Right cardiac atrium (tissue), 5 donors: ENCODE measurements at places on chromosomes 6 and 20. TPM values are rescaled to one million over a fixed set of nuclear protein-coding genes. Genes with fewer than 3 reads are reported as not detected.
A peak's percentile ranks its signal among the peaks of the same experiment; 100 is the strongest.

- DNase-seq, result no peak
Measured at GRCh38 chr6:142489722-142490610, 188.2 kb downstream of the ADGRG6 start.

- DNase-seq, result peak; percentile 87
Measured at GRCh38 chr6:33744001-33744848, 2.5 kb downstream of the IP6K3 start.

- DNase-seq, result no peak
Measured at GRCh38 chr20:11186301-11187008, 512.7 kb upstream of the JAG1 start.

- no peak for DNase-seq
Measured at GRCh38 chr6:141965016-141965545, 167.6 kb upstream of the GJE1 start.

DNA sequence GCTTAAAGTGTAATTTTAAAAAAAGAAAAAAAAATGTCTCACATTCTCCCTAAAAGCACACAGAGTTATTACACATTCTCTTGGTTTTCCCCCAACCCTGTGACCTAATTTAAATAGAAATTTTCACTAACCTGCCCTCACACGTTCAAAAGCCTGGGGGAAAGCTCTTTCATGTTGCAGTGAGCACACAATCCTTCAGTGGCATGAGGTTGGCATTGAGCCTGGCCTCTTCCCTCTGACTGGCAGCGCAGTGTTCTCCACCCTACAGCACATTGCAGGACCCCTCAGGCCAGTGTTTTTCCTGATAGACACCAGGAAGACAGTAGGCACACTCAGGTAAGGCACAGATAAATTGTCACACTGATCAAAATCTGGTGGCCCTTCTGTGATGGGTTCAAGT lies 34.1 kb downstream of the TNFRSF21 start:
- DNase-seq, result no peak

DNA sequence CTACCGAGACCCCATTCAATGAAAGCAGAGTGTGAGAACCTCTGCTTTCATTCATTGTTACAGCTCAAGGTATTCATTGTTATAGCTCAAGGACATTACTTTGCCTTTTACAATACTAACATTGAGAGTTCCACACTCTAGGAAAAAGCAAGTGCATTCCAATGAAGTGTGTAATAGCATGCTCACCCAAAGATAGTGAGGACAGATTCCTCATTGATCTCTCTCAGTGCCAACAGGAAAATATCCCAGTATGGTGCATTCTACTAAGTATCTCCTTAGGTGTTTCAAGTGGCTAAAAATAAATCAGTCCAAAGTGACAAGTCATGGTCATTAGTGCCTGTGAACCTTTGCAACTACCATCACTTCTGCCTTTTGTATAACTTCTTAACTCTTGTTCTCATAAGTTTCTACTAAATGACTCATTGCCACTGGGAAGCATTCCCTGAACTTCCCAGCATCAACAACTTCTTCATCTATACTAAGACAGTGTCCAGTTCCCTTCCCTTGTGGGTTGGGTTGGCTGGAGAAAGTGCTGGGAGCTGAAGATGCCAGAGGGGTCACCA lies 140.7 kb upstream of the STXBP5 start:
- no peak for DNase-seq

DNA sequence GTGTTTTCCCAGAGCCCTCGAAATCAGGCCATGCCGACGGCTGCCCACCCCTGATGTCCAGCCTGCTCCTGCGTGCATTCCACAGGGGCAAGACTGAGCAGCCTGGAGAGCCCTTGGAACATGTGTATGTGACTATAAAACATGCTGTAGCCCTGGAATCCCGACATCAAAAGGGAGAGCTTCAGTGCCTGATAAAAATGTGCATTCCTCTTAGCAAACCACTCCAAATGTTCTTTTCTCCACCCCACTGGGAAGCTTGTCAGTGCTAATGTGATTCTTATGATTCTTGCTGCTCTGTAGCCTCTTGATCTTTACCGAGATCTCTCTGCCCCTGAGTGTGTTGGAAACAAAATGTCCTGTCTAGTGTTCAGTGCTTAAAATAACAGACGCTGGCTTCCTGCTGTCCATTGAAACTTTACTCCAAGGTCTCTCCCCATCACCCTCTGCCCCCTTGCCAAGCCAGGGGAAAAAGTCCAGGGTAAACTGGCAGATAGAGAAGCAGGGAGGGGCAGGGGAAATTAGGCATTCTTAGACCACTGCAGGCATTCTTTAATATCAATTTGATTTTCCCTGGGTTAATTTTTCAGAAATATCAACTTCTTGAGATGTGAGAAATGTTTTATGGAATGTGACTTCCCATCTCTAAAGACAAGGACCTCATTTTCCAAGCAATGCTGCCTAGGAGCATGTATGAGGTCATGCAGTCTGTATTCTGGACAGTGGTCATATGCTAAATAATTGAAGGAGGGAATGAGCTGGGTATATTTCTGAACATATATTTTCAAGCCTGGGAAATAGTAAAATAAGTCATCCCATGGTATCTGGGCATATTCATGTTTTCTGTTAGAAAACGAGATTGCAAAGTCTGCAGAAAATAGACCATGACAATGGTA lies 73.8 kb upstream of the ISM1 start:
- no peak for DNase-seq

GRCh38 chr6:134458857-134459657 lies 141.1 kb upstream of the SGK1 start:
- no peak for DNase-seq

- DNase-seq, result no peak
Measured at GRCh38 chr6:50791900-50792508, 26.7 kb upstream of the TFAP2B start.

GRCh38 chr6:28643017-28643740 lies 117.5 kb downstream of the GPX5 start:
- peak; percentile 12 for DNase-seq

GRCh38 chr20:10603971-10604864 lies 69.6 kb downstream of the JAG1 start:
- DNase-seq, result peak; percentile 68

- DNase-seq, result no peak
Measured at GRCh38 chr6:3509336-3509735, 52.5 kb upstream of the SLC22A23 start.

- no peak for DNase-seq
Measured at GRCh38 chr6:43468748-43469681, 8.4 kb upstream of the TJAP1 start.

- DNase-seq, result peak; percentile 83
Measured at GRCh38 chr20:24160563-24161281, 172.1 kb upstream of the GGTLC1 start.

DNA sequence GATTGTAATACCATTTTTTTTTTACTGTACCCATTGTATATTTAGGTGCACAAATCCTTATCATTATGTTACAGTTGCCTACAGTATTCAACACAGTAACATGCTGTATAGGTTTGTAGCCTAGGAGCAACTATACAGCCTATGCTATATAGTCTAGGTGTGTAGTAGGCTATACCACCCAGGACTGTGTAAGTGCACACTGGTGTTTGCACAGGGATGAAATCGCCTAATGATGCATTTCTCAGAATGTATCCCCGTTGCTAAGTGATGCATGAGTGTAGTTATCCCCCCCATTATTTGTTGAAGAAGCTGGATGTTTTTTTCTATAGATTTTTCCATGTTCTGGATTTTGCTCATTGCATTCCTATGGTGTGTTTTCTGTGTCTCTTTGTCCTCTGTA lies 12.9 kb downstream of the RALY start:
- no peak for DNase-seq

DNA sequence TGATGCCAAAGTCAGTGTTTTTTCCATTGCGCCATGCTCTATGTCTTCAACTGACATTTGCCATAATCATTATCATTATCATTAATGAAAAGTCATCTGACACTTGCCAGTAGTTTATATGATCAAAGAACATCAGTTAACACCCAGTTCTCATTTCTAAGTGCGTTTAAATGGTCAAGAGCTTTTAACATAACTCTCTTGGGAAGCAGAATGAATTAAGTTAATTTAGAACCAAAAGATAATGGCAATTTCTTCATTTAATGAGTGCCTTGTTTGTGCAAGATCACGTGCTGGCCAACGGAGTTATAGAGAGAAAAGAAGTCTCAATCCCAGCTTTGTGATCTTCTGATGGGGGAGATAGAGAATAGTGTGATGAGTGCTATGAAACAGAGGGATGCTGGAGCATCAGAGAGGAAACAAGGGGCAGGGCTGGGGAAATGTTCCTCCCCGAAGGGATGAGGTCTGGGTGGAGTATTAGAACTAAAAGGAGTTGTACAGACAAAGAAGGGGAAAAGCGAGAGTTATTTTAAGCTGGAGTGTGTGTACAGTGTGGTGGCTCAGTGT lies 20.3 kb downstream of the ANKS1A start:
- no peak for DNase-seq

DNA sequence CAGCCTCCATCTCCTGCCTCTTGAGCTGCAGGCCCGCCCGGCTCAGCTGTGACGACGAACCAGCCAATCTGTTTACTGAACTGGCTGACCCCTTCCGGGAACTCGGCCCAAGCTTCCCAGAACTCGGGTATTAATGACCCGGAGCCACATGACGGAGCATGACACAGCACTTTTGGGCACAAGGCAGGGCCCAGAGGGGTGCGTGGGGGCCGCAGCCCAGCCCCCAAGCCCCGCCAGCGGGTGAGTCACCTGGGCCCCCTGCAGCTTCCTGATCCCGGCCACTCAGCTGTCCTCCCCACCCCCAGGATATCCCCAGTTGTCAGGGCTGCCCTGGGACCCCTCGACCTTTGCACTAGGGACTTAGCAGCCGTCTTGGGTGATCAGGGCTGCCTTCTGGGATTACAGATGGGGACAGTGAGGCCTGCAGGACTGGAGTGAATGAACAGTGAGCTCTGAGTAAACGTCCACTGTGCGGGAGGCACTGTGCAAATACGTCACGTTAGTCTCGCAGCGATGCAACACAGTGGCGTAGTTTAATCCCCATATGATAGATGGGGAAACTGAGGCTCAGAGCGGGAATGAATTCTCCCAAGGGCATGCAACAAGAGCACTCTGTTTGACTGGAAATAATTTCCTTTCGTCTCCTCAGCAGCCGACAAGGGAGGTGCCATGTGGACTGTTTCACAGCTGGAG lies 102.1 kb downstream of the CEBPB start:
- DNase-seq, result peak; percentile 97

GRCh38 chr20:23224806-23225205 lies 125.8 kb upstream of the NXT1 start:
- DNase-seq, result no peak

DNA sequence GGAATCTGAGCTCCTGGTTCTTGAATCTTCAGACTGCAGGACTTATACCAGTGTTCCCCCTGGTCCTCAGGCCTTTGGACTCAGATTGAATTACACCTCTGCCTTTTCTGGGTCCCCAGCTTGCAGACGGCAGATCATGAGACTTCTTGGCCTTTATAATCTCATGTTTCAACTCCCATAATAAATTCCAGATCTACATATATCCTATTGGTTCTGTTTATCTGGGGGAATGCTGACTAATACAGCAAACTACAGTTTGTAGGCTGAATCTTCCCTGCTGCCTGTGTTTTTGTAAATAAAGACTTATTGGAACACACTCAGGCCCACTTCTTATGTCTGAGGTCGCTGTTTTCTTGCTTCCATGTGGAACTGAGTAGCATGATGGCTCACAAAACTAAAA lies 184.7 kb downstream of the HDGFL1 start:
- DNase-seq, result no peak

- DNase-seq, result no peak
Measured at GRCh38 chr6:1062786-1063545, 248.9 kb upstream of the FOXQ1 start.

GRCh38 chr6:90978046-90978445 lies 391.2 kb upstream of the MAP3K7 start:
- DNase-seq, result no peak

- DNase-seq, result no peak
Measured at GRCh38 chr6:160737934-160738333, 35.9 kb downstream of the PLG start.

GRCh38 chr20:50655311-50655880 lies 35.9 kb downstream of the RIPOR3 start:
- DNase-seq, result peak; percentile 71

DNA sequence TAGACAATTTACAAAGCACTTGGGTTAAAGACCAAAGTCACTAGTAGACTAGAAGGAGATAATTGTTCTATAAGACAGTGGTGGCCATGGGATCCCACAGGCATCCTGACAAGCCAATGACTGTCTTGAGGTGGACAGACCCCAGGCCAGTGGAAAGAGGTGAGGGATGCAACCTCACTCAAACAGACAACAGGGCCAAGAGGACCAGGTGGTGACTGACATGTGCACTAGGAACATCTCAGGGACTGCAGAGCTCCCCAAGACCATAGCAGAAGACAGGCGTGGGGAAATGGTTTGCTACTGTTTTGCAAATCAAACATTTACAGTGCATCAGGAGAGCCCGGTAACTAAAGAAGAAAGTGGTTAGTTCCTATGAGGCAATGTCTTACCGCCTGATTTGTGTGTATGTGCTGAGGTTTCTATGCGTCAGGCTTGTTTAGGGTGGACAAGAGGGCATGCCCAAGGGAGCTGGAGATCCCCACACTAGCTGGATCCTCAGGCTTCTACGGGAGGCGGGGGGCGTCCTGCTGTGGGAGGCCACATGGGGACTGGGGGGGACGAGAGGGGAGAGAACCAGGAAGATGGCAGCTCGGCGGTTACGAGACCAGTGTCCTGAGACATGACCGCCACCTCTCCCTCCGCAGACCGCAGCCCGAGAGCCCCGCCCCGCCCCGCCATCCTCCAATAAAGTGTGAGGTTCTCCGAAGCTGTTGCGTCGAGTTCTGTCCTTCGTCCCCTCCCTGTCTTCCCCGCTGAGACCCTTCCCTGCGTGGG lies 623 bp upstream of the MRPS26 start:
- no peak for DNase-seq

Gene MYBL2
- total RNA-seq, result not detected

Gene FAM209B
- not detected for total RNA-seq

Gene ADGRF5
- total RNA-seq, result 42.7 TPM

Gene RPP40
- 3.0 TPM for total RNA-seq

Gene ZSCAN31
- 18.4 TPM for total RNA-seq

Gene FOXP4
- 22.4 TPM for total RNA-seq

Gene TXLNB
- 66.0 TPM for total RNA-seq

Gene TASP1
- 9.7 TPM for total RNA-seq

Gene ATP6V1G2
- 3.8 TPM for total RNA-seq

Gene LHFPL5
- total RNA-seq, result not detected

Gene MTG2
- total RNA-seq, result 25.0 TPM

Gene SGK2
- total RNA-seq, result 0.21 TPM
